ENCODE measurements at places on chromosomes 5 and 9.

GRCh38 chr5:159465604-159466003 is 135.3 kb upstream of the IL12B start:
- H3K4me3 ChIP-seq, result no peak overlapping the region
- peaks cover 30% of the 10 kb centered on the region for H3K4me1 ChIP-seq
- no peak for DNase-seq
- H3K27me3 ChIP-seq, result no peaks in the 10 kb centered on the region
- no peaks in the 10 kb centered on the region for H3K36me3 ChIP-seq

DNA sequence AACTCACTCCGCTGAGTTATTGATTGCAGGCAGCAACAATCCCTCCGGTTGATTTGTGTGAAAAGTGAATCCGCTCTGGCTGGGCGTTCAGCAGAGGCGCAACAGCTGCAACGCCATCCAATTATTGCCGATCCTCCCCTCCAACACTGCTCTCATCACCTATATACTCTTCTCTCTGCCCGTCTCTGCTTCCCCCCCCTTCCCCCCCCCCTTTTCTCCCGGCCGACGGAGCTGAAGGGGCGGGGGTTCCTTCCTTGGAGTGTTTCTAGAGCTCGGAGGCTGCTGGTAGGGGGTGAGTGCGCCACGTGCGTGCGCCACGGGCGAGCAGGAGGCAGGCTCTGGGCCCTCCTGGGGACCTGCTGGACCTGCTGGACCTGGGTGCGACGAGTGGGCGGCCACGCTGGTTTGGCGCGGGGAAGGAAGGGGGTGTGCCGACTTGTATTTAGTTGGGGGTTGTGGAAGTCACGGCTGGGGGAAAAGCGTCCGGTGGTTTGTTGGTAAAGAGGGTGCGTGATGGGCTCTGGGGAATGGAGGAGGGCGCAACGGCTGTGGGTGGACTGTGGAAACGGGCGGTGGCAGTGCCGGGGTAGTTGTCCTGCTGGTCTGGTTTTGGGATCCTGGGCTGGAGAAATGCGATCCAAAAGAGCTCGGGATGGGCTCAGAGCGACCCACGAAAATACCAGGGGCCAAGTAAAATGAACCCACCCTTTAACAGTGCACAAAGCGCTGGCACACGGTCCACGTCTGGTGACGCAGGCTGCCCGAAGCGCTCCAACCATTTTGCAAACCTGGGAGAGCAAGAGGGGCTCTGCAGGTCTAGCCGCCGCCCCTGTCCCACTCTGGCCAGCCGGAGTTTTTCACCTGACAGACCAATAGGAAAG is 6.4 kb upstream of the MEF2C start:
- H3K27me3 ChIP-seq, result no peaks in the 10 kb centered on the region
- no peaks in the 10 kb centered on the region for H3K36me3 ChIP-seq
- peaks cover 7% of the 10 kb centered on the region for H3K4me1 ChIP-seq
- no peak overlapping the region for H3K4me3 ChIP-seq
- DNase-seq, result no peak
- H3K27ac ChIP-seq, result no peak overlapping the region

DNA sequence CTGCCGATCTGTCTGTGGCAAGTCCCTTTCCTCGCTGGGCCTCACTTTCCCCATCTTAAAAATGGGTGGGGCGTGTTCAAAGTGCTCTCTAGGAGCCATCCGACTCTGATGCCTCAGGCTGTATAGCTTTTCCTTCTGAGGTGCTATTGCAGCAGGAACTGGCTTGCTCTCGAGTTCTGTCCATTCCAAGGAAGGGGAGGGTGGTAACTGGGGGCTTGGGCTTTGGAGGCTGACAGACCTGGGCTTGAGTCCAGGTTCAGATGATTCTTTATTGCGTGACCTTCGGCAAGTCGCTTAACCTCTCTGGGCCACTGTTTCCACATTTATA is 139.5 kb downstream of the RGS3 start:
- H3K4me1 ChIP-seq, result peaks cover 10% of the 10 kb centered on the region
- no peak overlapping the region for H3K27ac ChIP-seq
- no peaks in the 10 kb centered on the region for H3K27me3 ChIP-seq
- H3K4me3 ChIP-seq, result no peak overlapping the region

DNA sequence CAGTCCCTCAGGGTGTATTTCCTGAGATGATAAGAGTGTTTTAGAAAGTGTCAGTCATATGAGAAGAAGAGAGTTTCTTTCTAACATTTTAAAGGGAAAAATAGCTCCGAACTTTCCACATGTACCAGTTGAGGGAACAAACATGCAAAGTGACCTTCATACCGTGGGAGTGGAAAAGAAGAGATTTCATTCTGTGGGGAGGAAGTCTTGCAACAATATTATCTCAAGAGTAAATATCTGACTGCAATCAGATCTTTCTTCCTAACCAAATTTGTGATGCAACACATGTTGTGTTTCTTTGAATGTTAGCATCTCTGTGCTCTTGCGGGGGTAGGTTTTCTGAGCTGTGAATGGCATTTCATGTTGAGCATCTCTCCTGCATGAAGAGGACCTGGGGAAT is 30.6 kb downstream of the ANKRD55 start:
- DNase-seq, result no peak
- H3K27me3 ChIP-seq, result no peaks in the 10 kb centered on the region
- no peaks in the 10 kb centered on the region for H3K36me3 ChIP-seq
- peaks cover 16% of the 10 kb centered on the region for H3K4me1 ChIP-seq
- H3K4me3 ChIP-seq, result no peak overlapping the region

GRCh38 chr9:134128727-134129679 is 6.9 kb upstream of the WDR5 start:
- no peaks in the 10 kb centered on the region for H3K36me3 ChIP-seq
- DNase-seq, result no peak
- H3K27me3 ChIP-seq, result no peaks in the 10 kb centered on the region
- H3K4me1 ChIP-seq, result peaks cover 8% of the 10 kb centered on the region
- H3K27ac ChIP-seq, result no peak overlapping the region
- H3K4me3 ChIP-seq, result no peak overlapping the region

DNA sequence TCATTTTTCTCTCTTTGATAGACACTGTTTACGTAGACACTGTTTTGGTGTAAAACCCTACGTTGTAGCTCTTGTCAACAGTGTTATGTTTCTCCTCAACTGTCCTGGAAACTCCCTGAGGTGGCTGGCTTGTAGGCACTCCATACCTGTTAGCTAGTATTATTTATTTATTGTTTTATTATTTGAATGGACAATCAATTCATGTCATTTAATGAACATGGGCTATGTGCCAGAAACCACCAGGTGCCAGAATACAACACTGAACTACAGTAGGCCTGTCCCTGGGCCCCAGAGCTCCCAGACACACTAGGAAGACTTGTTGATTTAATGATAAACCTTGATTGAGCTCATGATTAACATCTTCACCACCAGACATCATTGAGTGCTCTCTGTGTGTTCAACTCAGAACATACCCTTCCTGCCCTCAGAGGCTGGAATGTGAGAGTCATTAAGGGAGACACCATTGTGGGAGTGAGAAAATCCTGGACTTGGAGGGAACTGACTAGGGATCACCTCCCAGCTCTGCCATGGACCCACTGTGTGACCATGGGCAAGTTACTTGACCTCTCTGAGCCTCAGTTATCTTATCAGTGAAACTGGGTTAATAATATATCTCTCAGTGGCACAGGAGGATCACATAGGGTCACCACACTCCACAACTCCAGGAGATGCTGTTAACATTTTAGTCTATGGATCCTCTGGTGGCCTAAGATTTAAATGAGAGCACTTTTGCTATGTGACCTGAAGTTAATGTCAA is 19.2 kb downstream of the IRF1 start:
- DNase-seq, result no peak
- no peak overlapping the region for H3K27ac ChIP-seq
- H3K27me3 ChIP-seq, result no peaks in the 10 kb centered on the region
- no peaks in the 10 kb centered on the region for H3K36me3 ChIP-seq

DNA sequence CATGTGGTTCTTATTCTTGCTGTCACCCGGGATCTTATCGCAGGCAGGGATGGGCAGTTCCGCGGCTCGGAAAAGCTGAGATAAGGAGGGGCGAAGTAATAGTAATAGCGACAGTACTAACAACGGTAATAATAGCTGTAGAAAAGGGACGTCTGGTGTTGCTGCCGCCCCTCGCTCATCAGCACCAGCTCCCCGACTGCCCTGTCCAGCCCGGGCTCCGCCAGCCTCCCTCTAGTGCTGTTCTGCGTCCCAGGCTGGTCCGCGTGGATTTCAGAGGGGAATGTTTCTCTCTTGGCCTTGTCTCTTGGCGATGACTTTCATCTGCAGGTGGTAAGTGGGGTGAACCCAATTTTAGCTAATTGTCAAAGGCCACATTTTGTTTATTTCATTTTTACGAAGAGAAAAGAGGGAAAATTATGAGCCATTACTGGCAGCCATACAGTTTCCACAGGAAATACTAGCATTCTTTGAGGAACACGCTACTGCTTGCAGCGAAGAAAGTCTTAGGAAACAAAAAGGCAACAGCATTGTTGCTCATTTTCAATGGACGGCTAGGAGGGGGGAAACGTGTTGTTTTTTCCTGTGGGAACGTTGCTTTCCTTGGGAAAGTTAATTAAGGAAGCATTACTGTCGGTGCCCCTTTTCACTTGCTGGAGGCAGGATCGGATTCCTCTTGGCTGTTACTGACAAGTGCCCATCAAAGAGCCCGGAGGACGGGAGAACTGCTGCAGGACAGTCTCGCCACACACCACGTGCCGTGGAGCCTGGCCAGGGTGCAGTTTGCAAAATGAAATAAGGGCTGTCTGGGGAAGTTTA is 762 bp downstream of the SNCAIP start:
- no peaks in the 10 kb centered on the region for H3K27me3 ChIP-seq
- no peak overlapping the region for H3K4me3 ChIP-seq
- no peak overlapping the region for H3K27ac ChIP-seq

- no peak overlapping the region for H3K27ac ChIP-seq
- H3K27me3 ChIP-seq, result no peaks in the 10 kb centered on the region
Measured at GRCh38 chr5:159943326-159943725, 27.0 kb downstream of the ADRA1B start.

GRCh38 chr9:92046676-92047075 is 68.5 kb downstream of the SPTLC1 start:
- peaks cover 41% of the 10 kb centered on the region for H3K36me3 ChIP-seq
- no peak overlapping the region for H3K4me3 ChIP-seq
- no peak overlapping the region for H3K27ac ChIP-seq
- no peaks in the 10 kb centered on the region for H3K4me1 ChIP-seq
- no peaks in the 10 kb centered on the region for H3K27me3 ChIP-seq

GRCh38 chr5:61301341-61302199 is 30.5 kb upstream of the ZSWIM6 start:
- peak; percentile 99 for DNase-seq
- no peaks in the 10 kb centered on the region for H3K36me3 ChIP-seq
- peak overlapping the region; percentile 92 for H3K27ac ChIP-seq
- H3K4me1 ChIP-seq, result peaks cover 73% of the 10 kb centered on the region

- no peak for DNase-seq
- H3K27ac ChIP-seq, result no peak overlapping the region
- H3K4me3 ChIP-seq, result no peak overlapping the region
- no peaks in the 10 kb centered on the region for H3K4me1 ChIP-seq
- no peaks in the 10 kb centered on the region for H3K27me3 ChIP-seq
Measured at GRCh38 chr5:19261879-19262278, 726.1 kb downstream of the CDH18 start.

- no peak overlapping the region for H3K4me3 ChIP-seq
- no peak for DNase-seq
- no peak overlapping the region for H3K27ac ChIP-seq
- H3K36me3 ChIP-seq, result no peaks in the 10 kb centered on the region
Measured at GRCh38 chr9:76738402-76738801, 25.8 kb upstream of the PCA3 start.

GRCh38 chr5:135738564-135738875 is 95.9 kb upstream of the SLC25A48 start:
- no peaks in the 10 kb centered on the region for H3K4me1 ChIP-seq
- no peaks in the 10 kb centered on the region for H3K36me3 ChIP-seq
- no peak overlapping the region for H3K4me3 ChIP-seq
- H3K27me3 ChIP-seq, result peaks cover 64% of the 10 kb centered on the region
- DNase-seq, result no peak

DNA sequence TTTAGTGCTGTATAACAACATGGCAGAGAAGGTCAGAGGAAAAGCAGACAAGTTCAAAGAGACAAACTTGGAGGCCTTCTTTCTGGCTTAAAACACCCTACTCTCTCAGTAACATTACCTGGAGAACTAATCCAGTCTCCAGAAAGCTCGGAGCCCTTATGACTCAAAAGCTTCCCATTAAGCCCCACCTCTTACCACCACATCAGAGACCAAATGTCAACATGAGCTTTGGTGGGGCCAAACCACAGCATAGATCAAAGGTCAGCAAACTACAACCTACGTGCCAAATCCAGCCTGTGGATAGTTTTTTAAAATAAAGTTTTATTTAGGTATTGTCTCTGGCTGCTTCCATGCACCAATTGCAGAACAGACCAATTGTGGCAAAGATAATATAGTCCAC is 589.9 kb downstream of the DNAH5 start:
- DNase-seq, result no peak
- no peak overlapping the region for H3K4me3 ChIP-seq
- H3K36me3 ChIP-seq, result no peaks in the 10 kb centered on the region
- no peak overlapping the region for H3K27ac ChIP-seq
- H3K4me1 ChIP-seq, result peaks cover 15% of the 10 kb centered on the region

DNA sequence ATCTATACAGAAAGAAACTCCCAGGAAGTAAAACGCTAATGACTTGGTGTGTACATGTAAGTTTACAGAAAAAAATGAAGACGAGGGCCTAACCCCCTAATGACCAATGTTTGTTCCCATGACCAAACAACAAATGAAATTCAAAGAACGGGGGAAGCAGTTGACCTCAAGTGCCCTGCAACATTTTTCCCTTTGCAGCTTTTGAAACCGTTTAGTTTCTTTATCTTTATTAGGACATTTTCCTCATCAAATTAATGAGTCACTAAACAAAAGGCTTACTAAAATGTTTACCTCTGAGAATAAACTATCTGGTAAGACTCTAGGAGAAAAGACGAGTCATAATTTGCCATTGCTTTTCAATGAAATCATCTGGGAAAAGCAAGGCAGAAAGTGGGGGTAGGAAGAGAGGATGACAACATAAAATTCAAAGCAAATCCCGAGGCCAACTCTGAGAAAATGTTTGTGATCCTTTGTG is 57.4 kb downstream of the LHFPL2 start:
- H3K4me1 ChIP-seq, result peaks cover 81% of the 10 kb centered on the region
- peak overlapping the region; percentile 95 for H3K27ac ChIP-seq
- DNase-seq, result no peak
- H3K4me3 ChIP-seq, result peak overlapping the region; percentile 20
- no peaks in the 10 kb centered on the region for H3K27me3 ChIP-seq
- H3K36me3 ChIP-seq, result 0 out of 2 replicates have a peak, but pooled peaks cover 11% of the 10 kb centered on the region
